CD4-positive, alpha-beta T cell treated with Interleukin-4 for 4 hours (primary cell): ENCODE measurements at places on chromosomes 16 and 17.

GRCh38 chr17:49915670-49916069, 53.3 kb upstream of the DLX4 start:
- DNase-seq = no peak

DNA sequence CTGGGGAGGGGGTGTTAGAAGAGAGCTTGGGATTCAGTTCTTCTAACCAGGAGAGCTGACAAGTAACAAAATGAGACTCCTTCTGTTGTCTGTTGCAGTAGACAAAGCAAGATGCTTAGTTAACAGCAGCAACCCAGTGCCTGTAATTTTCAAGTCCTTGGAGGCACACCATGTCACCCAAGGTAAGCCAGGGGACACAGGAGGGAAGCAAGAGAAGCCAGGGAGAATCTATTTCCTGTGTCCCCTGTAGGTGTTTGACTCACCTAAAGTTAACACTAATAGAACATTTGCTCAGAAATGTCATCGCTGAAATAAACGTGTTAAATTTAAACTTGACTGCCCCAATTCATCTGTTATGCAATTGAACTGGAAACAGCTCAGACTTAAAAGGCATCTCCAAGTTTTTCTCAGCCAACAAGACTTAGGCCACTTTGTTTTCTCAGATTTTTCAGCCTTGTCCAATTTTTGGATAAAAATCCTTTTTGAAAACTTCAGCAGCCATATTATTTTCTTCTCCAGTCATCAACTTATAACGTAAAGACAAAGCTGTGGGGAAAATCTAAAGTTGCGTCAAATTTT, 257.6 kb downstream of the CDH13 start:
- no peak for DNase-seq

GRCh38 chr17:55154101-55154500, 110.7 kb upstream of the HLF start:
- no peak for DNase-seq

DNA sequence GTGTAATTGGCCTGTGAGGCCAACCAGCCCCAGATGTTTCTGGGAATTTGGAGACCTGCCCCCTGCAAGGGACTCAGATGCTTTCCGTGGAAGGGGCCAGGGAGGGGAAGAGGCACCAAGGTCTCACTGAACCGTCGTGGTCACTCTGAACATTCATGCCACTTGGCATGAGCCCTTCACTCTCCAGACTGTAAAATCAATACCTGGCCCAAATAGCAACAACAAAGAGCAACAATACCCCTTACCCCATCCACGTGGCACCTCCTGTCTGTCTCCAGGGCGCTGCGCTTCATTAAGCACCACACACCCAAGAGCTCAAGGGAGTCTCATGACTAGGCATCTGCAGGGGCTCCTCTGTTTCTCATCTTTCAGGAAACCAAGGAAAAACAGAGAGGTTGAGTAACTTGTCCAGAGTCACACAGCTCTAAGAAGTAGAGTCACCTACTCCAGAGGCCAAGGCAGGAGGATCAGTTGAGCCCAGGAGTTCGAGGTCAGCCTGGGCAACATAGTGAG, 52.8 kb downstream of the SOCS1 start:
- DNase-seq = no peak

DNA sequence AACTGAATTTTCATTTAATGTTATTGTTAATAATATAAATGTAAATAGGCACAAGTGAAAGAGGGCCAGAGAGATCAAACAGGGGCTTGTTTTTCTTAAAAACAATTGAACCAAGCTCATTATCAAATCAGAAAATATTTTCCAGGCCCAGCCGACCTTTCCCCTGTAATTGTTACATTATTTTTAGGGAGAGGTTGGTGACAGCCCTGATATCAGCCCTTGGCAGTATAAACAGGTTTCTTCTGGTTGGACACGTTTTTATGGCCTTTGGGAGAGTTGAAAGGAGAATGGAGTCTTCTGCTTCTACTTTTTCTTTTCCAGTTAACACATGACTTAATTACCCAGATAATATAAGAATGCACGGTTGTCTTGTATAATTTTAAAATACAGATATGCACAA, 40.0 kb upstream of the COQ7 start:
- DNase-seq = no peak

DNA sequence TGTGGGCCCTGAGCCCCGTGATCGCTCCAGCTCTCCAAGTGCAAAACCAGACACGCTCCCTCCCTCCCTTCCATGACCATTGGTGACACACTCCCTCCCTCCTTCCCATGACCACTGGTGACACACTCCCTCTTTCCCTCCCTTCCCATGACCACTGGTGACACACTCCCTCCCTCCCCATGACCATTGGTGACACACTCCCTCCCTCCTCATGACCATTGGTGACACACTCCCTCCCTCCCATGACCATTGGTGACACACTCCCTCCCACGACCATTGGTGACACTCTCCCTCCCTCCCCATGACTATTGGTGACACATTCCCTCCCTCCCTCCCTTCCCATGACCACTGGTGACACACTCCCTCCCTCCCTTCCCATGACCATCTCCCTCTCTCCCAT, 56.3 kb downstream of the LMF1 start:
- no peak for DNase-seq

GRCh38 chr16:46896314-46896968, 12.3 kb downstream of the GPT2 start:
- DNase-seq = no peak

DNA sequence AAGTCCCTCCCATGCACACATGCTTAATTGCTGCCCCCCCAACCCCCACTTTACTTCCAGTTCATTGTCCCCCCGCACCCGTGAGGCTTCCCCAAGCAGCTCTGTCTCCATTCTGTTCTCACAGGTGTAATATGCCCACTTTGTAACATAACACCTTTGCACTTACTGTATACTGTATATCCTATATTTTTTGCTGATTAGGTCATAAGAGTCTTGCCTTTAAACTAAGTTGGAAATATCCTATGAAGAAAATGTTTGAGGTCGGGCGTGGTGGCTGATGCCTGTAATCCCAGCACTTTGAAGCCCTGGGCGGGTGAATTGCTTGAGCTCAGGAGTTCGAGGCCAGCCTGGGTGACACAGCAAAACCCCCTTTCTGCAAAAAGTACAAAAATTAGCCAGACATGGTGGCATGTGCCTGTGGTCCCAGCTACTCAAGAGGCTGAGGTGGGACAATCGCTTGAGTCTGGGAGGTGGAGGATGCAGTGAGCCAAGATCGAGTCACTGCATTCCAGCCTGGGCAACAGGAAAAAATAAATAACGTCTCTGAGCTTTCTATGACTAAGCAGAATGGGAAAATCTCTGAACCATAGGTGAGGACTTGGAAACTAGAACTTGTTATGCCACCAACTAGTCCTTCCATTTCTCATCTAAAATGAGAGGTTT, 76.1 kb downstream of the TNRC6C start:
- no peak for DNase-seq

DNA sequence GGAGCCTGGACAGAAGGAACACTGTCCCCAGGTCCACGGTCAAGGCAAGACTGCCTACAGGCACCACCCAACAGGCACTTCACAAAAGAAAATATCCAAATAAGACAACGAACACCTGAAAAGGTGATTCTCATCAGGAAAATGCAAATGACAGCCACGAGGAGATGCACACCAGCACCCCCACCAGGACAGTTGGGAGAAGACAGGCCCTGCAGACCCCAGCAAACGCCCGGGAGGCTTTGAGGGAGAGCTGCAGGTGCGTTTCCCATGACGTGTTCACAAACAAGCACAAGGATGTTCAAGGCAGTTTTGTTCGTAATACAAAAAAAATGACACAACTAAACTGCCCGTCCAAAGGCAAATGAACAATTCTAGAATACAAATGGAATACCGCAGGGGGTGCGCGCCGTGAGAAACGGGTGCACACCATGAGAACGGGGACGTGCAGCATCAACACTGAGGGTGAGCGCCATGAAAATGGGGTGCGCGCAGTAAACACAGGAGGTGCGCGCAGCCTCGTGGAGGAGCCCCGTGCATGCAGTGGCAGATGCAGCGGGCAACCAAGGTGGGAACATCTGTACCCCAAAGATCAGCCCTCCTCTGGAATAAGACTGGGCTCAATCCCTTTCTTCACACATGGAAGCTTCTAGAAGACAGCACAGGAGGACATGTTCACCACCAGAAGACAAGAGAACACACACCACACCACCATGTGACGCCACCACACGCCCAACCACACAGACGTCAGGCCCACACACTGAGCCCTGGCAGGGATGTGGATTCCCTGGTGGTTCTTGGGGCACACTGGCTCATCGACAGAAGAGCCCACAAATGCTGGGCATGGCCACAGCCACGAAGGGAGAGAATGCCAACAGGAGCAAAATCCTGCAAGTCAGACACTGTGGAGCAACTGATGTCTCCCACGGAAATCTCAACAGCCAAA, 91.2 kb downstream of the ZNF778 start:
- DNase-seq = no peak

GRCh38 chr17:74790161-74791058, 14.3 kb upstream of the NAT9 start:
- no peak for DNase-seq
